ENCODE measurements at places on chromosomes 12 and 14.

DNA sequence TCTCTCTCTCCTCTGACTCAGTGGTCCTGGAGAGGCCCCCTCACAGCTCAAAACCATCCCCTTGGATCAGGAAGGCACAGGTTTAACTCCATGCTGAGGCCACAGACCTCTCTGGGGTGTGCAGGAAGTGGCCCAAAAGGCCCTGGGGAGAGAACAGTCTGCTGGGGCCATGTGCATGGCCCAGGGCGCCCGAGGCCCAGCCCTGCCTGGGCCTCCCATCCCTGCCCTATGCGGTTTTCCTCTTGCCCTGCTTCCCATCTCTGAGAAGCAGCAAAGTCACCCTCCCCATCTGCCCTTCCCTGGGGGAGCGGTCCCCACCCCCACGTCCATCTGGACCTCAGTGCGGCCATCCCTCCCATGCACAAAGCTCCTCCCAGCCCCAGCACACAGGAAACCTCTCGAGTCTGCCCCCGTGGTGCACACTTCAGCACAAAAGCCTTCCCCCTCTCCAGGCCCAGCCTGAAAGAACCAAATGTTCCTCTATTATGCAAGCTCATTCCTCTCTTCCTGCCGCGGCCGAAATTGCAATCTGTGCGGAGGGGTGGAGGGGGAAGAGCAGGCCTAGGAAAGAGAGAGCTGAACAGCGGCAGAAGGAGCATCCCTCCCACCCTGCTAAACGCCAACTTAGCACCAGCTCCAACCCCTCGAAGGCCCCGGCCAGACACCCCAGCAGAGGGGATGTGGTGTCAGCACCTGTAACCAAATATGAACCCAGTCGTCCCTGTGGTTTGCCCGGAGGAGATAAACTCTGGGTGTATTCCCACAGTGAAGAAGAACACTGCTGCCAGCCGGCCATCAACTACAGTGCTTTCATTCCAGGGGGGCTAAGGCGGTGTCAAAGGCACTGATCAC, 108.5 kb downstream of the SCARB1 start:
- DNase-seq = peak; percentile 80

- no peak for DNase-seq
These were observed 420.8 kb downstream of the CCDC91 start for GRCh38 chr12:28611115-28611435.

GRCh38 chr12:74647256-74647655, 109.6 kb downstream of the ATXN7L3B start:
- DNase-seq = no peak

DNA sequence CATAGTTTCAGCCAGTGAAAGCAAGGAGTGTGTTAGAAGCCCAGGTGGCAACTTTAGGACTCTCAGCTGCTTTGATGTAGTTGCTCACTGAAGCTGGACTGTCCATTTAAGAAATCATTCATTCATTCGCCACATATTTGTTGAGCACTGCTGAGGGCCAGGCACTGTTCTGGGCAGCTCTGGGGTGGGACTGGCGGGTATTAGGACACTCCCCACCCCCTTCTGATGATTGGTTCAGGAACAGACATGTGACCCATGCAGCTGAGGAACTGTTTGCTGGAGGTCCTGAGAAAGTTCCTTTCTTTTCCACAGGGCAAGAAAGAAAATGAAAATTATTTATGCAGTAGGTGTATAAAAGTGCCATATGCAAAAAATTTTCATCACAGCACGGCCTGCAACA, 70.3 kb upstream of the CHST11 start:
- DNase-seq = no peak

Measured in SJSA1 (cell line).